ENCODE measurements at places on chromosomes 5 and 9.

- no peak for DNase-seq
Measured at GRCh38 chr5:26339576-26339975, 698.8 kb downstream of the CDH9 start.

DNA sequence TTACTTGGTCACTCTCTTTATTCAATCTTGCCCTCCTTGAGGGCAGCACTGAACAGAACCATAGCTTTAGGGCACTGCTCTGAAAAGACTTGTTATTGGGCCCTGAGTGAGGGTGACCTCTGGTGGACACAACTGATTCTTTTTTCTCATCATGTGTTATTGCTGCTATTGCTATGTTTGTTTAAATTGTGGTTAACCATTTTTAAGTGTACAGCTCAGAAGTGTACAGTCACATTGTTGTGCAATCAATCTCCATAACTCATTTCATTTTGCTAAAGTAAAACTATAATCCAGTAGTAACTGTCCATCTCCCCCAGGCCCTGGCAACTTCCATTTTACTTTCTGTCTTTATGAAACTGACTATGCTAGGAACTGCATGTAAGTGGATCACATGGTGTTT, 351.1 kb upstream of the RIOK2 start:
- peak; percentile 78 for DNase-seq

DNA sequence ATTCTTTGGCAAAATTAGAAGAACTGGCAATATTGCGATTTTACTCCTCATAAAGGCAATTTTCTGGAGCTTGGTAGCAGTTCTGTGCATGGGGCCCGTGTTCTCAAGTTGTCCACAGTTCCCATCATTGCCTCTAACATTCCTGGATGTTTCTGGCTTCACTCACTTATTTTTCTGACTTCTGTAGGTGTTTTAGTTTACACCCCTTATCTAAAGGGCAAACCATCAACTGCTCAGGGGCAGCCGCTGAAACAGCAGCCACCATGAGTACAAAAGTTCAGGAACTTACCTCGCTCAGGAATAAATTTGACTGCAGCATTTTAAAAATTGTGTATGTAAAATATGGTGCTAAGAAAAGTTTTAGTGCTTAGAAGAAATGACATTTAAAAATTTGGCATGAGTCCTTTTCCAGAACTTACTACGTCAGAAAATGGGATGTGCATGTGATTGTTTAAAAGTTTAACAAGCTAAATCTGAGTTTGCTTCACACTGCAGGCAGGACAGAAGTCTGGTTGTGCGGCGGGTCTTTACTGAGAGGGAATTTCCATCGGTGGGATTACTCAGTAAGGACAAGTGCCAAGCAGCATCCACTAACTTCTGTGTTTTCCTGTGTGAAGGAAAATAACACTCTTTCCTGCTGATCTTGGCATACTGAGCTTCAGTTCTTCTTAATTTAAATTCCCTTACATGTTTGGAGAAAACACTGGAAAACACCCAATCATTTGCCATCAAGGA, 261.7 kb downstream of the MAT2B start:
- DNase-seq: no peak

GRCh38 chr5:153372425-153373129, 117.9 kb upstream of the GRIA1 start:
- no peak for DNase-seq

Data from epithelial cell of prostate (primary cell).